Neural crest cell (in vitro differentiated cells): ENCODE measurements at places on chromosomes 7 and 10. TPM values are rescaled to one million over a fixed set of nuclear protein-coding genes. Genes with fewer than 3 reads are reported as not detected.

The CLDN3 gene
- total RNA-seq = 0.19 TPM in 1 of 2 replicates, not detected in the other

GRCh38 chr10:133394064-133394663, at the start of gene MTG1:
Gene MTG1 (plus strand): TSS chr10:133394157. CDS start chr10:133394221, 64 bp downstream.
- H3K27ac ChIP-seq = peak within 1 kb of the TSS; percentile 97
- H3K36me3 ChIP-seq = peaks cover 13% of the 10 kb centered on the region
- no peaks in the 10 kb centered on the region for H3K27me3 ChIP-seq
- peak within 1 kb of the TSS; percentile 94 for H3K4me3 ChIP-seq
- H3K4me1 ChIP-seq = peaks cover 20% of the 10 kb centered on the region

The ANKRD30A gene
- total RNA-seq = not detected in 2 replicates

DNA sequence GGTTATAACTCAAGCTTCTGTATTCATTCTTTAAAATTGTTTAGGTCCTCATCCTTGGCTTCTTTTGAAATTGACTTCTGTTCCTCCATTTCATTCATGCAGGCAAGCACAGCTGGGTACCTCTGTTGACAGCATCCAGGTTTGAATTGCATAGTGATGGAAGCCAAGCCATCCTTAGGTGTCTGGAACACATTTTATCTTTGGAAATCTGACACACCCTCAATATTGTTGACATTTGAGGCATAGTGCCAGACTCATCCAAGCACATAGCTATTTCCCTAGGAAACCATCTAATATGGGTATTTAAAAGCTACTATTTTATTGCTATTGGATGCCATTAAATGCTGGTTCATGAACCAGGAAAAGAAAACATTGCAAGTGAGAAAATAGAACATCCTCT, 142.1 kb upstream of the PTPRZ1 start:
- peaks cover 20% of the 10 kb centered on the region for H3K36me3 ChIP-seq
- DNase-seq = no peak
- no peaks in the 10 kb centered on the region for H3K27me3 ChIP-seq
- H3K4me1 ChIP-seq = no peaks in the 10 kb centered on the region

- DNase-seq = peak; percentile 40
- H3K4me3 ChIP-seq = no peak overlapping the region
- no peaks in the 10 kb centered on the region for H3K36me3 ChIP-seq
These were observed 17.8 kb downstream of the VWC2 start for GRCh38 chr7:49791088-49791741.

DNA sequence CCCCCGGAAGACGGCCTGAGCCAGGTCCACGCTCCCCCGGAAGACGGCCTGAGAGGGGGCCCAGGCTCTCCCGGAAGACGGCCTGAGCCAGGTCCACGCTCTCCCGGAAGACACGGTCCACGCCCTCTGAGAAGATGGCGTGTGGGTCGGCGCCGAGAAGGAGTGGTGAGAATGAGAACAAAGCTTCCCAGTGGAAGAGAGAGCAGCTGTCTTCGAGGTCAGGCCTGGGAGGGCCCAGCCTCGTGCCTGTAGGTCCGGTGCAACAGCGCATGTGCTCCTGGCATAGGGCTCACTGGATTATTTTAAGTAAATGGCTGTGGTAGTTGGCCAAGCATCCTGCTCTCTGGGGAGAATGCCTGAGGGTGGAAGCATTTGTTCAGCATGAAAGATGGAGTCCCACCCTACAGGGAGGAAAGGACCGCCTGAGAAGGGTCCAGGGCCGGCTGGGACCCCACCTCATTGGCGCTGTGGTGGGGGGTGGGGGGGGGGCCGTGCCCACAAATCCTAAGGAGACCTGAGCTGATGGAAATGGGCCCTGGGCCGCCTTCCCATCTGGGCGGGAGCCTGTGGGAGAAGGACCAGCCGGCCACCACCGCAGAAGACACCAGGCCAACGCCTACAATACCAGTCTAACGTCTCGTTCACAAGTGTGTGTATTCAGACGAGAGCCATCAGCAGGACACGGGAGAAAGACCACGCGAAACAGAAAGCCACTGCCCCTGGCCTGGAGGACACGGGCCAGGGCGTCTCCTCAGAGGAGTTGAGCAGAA, 210.0 kb downstream of the WDR37 start:
- no peak for DNase-seq
- no peak overlapping the region for H3K4me3 ChIP-seq
- H3K27ac ChIP-seq = no peak overlapping the region
- H3K27me3 ChIP-seq = no peaks in the 10 kb centered on the region

DNA sequence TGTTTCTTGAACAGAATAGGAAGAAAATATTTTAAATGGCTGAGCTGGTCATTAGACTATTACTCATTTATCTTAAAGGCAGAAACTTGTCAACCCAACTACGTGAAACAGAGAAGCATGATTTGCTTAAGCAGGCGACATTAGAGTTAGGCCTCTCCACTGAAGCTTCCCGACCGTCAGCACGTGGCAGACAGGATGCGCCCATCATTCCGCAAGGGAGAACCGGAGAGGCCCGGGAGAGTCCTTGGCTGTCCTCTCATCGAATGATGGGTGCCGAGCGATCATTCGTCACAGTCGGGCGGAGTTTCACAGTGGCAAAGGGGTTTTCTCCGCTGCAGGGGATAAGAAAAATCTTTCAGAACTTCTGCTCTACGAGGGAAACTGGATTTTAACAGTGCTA, 11.8 kb downstream of the BRI3 start:
- H3K36me3 ChIP-seq = no peaks in the 10 kb centered on the region
- no peak overlapping the region for H3K27ac ChIP-seq
- H3K27me3 ChIP-seq = no peaks in the 10 kb centered on the region
- H3K4me3 ChIP-seq = no peak overlapping the region

- H3K27me3 ChIP-seq = no peaks in the 10 kb centered on the region
- H3K27ac ChIP-seq = no peak overlapping the region
- H3K4me1 ChIP-seq = peaks cover 26% of the 10 kb centered on the region
These were observed 9.2 kb downstream of the GLCCI1 start for GRCh38 chr7:7977774-7978173.

DNA sequence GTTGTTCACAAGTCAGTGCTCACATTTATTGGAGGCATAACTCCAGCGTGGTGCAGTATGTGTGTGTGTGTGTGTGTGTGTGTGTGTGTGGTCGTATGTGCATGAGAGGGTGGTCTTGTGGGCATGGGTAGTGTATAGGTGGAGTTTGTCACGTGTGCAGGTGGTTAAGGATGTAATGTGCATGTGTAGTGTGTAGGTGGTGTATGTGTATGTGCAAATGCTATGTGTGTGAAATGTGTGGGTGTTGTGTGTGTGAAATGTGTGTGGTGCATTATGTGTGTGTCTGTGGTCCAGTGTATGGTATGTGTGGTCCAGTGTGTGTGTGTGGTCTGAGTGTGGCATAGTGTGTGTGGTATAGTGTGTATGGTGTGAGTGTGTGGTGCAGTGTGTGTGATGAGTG, 30.3 kb upstream of the PODXL start:
- DNase-seq = no peak
- no peaks in the 10 kb centered on the region for H3K36me3 ChIP-seq
- no peak overlapping the region for H3K4me3 ChIP-seq
- peaks cover 8% of the 10 kb centered on the region for H3K4me1 ChIP-seq

DNA sequence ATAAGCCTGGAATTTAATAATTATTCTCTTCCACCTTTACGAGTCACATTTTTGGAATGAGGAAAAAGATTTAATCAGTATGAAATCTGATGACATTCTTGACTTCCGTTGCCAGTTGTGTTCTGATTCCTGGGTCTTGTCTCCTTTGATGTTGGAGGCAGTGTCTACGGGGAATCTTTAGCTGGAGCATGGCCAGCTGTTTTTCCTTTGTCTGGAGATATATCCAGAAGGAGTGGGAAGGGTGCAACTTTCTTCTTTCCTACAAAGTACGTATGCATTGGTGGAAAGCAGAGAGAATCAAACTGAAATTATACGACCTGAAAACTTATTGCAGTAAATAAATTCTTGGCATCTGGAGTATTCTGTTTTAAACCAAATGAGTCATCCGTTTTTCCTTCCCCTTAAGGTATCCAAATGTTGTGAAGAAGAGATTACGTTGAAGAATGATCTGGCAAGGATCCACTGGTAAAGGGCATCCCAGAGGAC, 6.9 kb upstream of the GNG11 start:
- no peaks in the 10 kb centered on the region for H3K36me3 ChIP-seq
- no peak overlapping the region for H3K27ac ChIP-seq
- DNase-seq = no peak
- peaks cover 10% of the 10 kb centered on the region for H3K4me1 ChIP-seq

DNA sequence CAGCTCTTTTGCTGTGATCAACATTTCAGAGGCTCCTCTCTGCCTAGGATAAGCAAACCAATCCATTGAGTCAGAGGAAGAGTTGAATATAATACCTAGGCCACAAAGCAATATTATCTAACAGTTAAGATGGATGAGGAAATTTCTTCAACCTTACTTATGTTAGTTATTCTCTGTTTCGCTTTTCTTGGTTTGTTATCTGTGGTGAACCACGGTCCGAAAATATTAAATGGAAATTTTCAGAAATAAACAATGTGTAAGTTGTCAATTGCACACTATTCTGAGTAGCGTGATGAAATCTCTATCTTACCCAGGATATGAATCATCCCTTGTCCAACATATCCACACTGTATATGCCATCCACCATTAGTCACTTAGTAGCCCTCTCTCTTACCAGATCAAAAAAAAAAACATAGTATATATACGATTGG, 1.5 kb upstream of the HTR7 start:
- H3K36me3 ChIP-seq = no peaks in the 10 kb centered on the region
- no peak for DNase-seq
- peak overlapping the region; percentile 92 for H3K4me3 ChIP-seq
- H3K4me1 ChIP-seq = peaks cover 7% of the 10 kb centered on the region

The TYSND1 gene
- 17.6 and 17.7 TPM in 2 replicates for total RNA-seq

DNA sequence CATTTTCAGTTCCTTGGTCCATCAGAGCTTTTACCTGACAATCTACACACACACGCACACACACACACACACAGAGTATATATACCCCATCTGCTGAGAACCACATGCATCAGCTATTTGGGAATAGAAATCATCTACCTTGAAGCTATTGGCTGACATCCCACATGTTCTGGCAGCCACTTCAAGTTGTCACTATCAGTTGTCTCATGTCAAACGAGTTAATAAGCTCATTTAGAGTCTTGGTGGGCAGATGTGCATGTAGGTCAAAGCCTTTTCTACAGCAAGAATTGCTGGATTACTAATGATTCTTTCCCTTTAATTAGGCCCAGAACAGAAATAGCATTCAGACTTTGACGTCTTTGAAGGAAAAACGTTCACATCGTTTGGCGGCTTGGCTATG, 36.8 kb downstream of the COL28A1 start:
- no peak for DNase-seq
- H3K27ac ChIP-seq = no peak overlapping the region
- no peaks in the 10 kb centered on the region for H3K36me3 ChIP-seq
- H3K4me1 ChIP-seq = no peaks in the 10 kb centered on the region

DNA sequence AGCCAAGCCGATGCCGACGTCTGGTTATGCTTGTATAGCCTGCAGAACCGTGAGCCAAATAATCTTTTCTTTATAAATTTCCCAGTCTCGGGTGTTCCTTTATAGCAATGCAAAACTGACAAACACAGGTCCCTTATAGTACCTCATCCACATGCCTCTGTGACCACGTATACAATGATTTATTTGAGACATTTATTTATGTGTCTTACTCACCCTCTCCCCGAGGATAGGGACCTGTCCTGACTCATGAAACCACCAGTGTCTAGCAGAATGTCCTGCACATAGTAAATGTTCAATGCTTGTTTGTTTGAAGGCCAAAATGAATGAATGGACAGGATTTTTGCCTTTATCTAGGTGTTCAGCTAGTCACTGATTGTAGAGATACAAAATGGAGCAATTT, 147.9 kb upstream of the FZD8 start:
- DNase-seq = no peak
- no peaks in the 10 kb centered on the region for H3K27me3 ChIP-seq
- no peak overlapping the region for H3K27ac ChIP-seq
- no peak overlapping the region for H3K4me3 ChIP-seq
- H3K36me3 ChIP-seq = no peaks in the 10 kb centered on the region
- H3K4me1 ChIP-seq = peaks cover 9% of the 10 kb centered on the region

The PDLIM1 gene
- total RNA-seq = 20.9 and 26.2 TPM in 2 replicates

The SLC18A3 gene
- total RNA-seq = 16.7 and 17.9 TPM in 2 replicates

The PRSS2 gene
- total RNA-seq = not detected in 2 replicates

DNA sequence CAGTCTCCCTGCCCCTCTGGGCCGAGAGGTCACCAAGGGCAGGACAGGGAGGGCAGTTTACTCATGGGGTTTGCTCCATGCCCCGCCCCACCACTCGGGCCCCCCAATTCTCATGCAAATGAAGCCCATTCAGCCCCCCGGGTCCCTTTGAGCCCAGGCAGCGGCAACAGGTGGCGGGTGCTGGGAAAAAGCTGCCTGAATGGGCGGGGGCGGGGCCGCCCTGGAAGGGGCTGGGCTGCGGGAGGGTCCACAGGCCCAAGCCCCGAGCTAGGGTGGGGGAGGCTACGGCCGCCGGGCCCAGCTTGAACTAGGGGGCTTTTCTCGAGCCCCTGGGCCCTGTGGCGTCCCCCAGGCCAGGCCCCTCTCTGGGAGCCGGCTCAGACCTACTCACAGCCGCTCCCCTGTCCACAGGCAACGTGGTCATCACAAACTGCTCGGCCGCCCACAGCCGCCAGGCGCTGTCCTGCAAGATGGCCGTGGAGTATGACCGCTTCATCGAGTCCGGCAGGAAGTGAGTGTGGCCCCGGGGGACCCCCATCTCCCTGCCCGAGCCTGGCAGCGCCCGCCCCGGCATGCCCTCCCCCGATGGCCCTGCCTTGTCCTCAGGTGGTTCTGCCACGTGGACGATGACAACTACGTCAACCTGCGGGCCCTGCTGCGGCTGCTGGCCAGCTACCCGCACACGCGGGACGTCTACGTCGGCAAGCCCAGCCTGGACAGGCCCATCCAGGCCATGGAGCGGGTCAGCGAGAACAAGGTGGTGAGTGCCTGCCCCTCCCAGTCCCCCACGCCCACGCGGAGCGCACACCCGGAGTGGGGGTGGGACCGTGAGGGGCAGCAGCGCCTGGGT, 5.5 kb downstream of the LFNG start:
- peaks cover 3% of the 10 kb centered on the region for H3K27me3 ChIP-seq
- peaks cover 42% of the 10 kb centered on the region for H3K4me1 ChIP-seq
- no peak overlapping the region for H3K27ac ChIP-seq
- peak overlapping the region; percentile 87 for H3K4me3 ChIP-seq
- peak; percentile 53 for DNase-seq

GRCh38 chr7:18639711-18640110, 144.2 kb downstream of the HDAC9 start:
- no peaks in the 10 kb centered on the region for H3K27me3 ChIP-seq
- H3K36me3 ChIP-seq = peaks cover 9% of the 10 kb centered on the region
- no peak overlapping the region for H3K4me3 ChIP-seq
- DNase-seq = no peak
- peaks cover 9% of the 10 kb centered on the region for H3K4me1 ChIP-seq

GRCh38 chr7:521221-522070, 1.8 kb upstream of the PDGFA start:
- peak; percentile 38 for DNase-seq
- peak overlapping the region; percentile 56 for H3K4me3 ChIP-seq
- H3K4me1 ChIP-seq = peaks cover 9% of the 10 kb centered on the region
- no peak overlapping the region for H3K27ac ChIP-seq

The BMPER gene
- not detected in 2 replicates for total RNA-seq
